ENCODE measurements at places on chromosomes 4 and X.

GRCh38 chrX:136268051-136269048, 17.1 kb upstream of the MAP7D3 start:
- peak; percentile 7 for DNase-seq

DNA sequence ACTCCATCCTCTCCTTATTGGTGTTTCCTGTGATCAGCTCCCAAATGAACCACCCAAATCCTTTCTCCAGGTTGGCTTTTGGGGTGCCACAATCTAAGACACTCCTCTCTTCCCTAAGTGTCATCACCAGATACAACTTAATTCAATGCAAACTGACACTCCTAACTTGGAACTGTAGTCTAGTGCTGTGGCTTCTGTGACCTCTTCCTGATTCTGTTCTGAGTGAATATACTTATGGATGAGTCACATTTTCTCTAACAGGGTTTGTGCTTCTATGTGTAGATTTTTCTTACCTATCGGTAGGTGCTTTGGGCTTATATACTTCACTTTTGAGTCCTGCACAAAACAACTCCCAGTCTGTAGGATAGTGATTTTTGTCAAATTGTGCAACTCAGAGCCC, 141.3 kb upstream of the MAOA start:
- no peak for DNase-seq

DNA sequence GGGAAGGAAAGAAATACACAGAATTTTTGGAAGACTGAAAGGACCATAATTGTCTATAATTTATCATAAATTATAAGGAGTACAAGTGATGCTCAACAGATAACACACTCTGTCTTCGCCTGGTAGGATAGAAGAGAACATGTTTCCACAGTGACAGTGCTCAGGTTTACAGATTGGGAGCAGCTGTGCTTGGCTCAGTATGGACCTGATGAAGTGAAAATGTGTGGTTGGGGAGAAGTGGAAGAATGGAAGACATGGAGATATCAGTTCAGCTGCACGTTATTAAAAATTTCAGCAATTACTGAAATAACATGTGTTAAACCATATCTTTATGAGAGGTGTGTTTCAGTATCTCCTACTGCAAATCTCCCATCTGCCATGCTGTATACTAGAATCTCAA, 90.6 kb downstream of the TLL1 start:
- no peak for DNase-seq

- no peak for DNase-seq
Measured at GRCh38 chr4:184434501-184435066, 39.8 kb downstream of the IRF2 start.

- no peak for DNase-seq
Measured at GRCh38 chrX:155071694-155072280, 479 bp downstream of the BRCC3 start.

DNA sequence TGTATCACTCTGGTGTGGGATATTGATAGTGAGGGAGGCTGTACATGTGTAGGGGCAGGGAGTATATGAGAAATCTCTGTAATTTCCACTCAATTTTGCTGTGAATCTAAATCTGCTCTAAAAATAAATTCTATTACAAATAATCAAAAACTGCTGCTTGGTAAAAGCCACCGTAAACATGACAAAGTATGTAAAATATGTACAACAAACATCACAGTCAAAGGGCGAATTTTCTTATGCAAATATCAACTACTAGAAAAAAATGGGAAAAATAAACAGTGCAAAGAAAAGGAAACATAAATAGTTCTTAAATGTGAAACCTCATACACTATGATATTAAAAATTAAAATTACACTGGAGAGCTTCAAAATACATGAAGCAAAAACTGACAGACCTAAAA, 105.1 kb upstream of the DCLK2 start:
- DNase-seq = no peak

- DNase-seq = no peak
Measured at GRCh38 chrX:31260351-31260750, 188.5 kb upstream of the FTHL17 start.

DNA sequence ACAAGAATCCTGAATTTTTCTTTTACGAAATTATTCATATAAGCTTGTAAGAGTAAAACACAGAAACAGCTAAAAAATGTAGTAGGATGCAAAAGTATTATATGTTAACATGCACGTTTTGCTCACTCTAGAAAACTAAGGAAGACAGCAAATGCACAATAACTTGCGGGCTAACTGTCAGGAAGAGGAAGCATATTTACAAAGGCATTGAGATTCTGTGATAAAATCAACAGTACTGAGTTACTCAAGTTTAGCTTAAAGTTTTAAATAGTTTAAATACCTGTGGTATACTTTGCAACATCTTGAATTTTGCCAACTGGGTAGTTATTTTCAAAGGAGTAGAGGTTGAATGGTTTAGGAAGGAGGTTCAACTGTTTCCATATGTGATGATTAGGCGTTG, 37.0 kb downstream of the SH2D1A start:
- DNase-seq = no peak

DNA sequence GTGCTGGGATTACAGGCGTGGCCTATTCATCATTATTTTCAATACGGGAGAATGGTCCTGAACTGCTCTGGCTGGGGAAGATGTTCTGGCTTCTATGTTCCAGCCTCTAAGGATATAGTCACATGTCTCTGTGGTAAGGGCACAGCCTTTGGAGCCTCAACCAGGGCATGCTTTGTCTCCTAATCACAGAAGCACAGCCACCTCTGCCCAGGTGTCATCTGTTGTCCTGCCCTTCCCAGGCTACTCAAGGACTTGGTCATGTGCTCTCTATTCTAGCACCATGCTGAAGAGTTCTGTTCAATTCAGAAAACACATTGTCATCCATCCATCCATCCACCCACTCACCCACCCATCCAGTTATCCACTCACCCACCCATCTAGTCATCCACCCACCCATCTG, 29.5 kb downstream of the ASMTL start:
- no peak for DNase-seq

DNA sequence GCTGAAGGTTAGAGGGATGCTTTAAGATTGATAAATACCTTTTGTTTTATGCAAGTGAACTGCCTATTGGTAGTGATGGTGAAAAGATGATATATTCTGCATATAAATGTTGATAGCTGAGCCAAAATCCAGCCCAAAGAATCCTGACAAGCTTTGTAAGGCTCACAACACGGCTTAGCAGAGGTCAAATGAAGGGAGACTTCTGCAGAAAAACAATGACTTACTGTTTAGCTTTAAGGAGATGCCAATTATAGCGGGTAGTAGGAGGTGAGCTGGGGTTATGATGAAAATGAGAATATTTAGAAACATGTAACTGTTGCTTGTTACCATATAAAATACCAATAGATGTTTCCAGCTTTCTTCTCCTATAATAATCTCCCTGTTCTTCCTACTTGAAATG, 97.1 kb downstream of the AFF1 start:
- no peak for DNase-seq

GRCh38 chr4:40395166-40395900, 60.2 kb downstream of the CHRNA9 start:
- no peak for DNase-seq

DNA sequence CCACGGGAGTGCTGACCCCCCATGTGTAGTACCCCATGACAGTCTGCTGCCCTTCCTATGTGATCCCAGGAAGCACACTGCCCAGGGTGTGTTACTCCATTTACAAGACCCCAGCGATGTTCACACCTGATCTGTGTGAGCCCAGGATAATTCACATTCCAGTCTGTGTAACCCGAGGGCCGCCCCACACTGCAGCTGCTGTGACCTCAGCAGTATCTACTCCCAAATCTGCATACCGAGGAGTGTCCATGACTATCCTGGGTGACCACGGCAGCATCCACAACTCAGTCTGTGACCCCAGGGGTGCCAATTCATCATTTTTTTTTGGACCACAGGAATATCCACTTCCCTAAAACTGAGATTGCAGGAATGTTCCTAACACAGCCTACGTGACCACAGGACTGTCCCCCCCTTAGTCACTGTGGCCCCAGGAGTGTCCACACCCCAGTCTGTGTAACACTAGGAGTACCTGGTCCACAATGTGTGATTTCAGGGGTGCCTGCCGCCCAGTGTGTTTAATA, 7.8 kb upstream of the GLOD5 start:
- DNase-seq = no peak

DNA sequence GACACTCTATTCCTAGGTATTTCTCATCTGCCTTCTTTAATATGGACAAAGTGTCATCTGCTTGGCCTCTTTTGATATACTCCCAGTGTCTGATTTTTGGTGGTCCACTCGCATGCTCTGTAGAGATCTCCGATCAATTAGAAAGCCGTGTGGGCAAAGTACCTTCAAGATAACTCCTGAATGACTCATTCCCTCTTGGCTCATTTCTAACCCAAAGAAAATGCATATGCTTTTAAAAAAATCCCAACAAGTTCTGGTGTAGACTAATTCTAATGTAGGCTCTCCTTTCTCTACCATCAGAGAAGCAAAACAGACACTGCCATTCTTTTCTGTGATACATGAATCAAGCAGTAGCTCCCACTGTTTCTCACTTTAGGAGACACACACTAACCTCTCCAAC, 714.9 kb upstream of the ADGRL3 start:
- no peak for DNase-seq

- no peak for DNase-seq
Measured at GRCh38 chrX:155070663-155070974, 317 bp downstream of the CMC4 start.

GRCh38 chrX:53190363-53190960, 34.5 kb downstream of the KDM5C start:
- DNase-seq = no peak

DNA sequence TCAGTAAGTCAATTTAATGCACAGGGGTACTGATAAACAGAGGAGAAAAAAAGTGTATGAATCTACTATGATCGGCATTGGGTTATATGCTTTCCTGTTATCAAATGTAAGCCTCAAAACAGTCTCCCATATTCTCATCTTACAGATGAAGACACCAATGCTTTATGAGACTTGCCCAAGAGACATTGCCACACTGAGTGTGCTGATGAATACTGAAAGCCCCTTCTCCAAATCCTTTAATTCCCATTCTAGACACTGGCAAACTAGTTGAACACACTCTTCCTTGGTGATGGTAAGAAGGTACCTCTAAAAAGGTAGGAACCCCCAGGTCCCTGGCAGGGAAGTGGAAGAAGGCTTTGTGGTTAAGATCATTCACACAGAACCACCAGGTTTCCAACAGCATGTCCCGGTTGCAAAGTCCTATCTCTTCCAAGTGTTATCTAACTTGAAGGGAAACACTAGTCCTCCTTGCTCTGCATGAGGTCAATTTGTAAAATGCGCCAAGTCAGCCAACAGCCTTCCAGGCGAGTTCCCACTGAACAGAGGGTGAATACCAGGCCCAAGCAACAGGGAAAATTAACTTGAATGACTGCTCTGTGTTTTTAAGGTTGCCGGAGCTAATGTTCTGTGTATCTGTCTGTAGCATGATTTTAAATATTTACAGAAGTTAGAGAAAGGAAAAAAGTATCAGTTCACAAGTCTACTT, 5.1 kb downstream of the SETD7 start:
- DNase-seq = no peak

DNA sequence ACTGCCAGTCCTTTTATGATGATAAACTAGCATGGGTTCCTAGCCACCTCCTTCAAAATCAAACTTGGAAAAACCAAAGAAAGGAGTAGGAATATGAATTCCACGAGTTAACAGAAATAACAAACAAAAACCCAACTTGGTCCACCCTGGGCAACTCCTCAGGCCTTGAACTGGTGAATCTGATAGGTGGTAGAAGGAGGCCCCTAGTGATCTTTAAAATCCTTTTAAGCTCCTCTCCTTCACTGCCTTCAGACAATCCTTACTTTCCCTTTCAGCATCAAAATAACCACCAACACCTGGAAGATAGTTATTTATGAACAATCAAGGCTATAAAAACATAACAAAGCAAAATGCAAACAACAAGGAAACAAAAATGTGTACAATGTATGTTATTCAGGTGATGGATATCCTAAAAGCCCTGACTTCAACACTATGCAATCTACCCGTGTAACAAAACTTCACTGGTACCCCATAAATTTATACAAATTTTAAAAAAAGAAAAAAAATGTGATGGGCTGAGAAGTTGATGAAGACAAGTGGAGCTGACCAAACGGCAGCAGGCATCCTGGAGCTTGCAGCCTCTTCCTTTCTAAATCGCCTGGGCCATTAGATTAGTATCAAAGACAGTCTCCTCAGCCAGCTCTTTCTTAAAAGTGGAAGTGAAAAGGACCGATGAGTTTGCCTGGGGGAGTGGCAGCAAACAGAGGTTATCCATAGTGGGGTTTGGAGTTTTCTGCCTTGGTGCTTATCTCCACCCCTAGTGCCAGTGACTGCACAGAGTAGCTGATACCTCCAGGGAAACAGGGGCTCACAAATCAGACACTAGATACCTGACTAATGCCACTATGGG, 179.6 kb downstream of the TMA16 start:
- DNase-seq = no peak

- DNase-seq = no peak
Measured at GRCh38 chrX:91435395-91435794, 756 bp downstream of the PABPC5 start.

DNA sequence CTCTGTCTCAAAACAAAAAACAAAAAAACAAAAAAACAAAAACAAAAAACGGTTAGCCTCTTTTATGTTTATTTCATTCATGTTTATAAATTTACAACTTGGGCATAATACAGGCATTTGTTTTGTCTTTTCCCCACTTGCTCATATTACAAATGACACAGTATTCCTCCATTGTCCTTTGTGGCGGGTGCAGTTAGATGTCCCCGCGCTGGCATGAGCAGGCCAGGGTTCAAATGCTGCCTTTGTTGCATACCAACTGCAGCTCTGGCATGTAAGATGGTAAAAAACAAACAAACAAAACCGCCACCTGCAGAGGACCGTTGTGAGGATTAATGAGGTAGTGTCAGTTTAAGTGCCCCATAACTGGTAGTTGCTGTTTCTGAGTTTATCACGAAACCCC, 16.1 kb upstream of the HPF1 start:
- no peak for DNase-seq

GRCh38 chr4:31088600-31089230, 368.5 kb downstream of the PCDH7 start:
- DNase-seq = no peak

- no peak for DNase-seq
Measured at GRCh38 chr4:158535130-158535614, 13.5 kb downstream of the RXFP1 start.

- DNase-seq = no peak
Measured at GRCh38 chr4:82799006-82799881, 648 bp upstream of the SCD5 start.

DNA sequence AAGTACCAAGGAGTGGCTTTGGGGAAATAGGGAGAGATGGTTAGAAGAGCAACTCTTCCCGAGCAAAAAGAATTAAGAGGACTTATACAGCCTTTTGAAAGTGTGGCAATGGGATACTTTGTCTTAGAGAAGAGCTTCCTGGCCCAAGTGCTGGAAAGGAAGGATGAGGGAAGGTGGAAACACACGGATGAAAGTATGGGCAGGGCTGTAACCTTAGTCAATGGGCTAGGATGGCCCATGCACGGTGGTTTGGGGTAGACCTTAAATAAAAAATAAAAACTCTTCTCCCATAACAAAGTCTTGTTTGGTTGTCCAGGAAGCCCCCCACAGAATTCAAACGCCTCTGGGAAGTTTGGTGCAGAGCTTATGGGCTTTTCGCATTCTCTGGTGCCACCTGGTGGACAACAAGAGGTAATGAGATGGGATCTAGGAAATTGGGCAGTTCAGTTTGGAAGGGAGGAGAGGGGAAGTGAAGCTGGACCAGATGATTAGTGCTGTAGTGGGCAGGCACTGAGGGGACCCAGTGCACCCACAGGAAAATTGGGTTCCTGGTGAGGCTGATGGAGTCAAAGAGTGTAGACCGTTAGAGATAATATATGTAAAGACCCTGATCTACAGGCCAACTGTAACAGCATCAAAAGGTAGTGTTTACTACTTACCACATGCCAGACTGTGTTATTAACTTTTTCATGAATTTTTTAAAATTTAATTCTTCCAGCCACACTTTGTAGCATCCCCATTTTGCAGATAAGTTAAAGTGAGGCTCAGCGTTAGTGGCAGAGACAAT, 13.8 kb upstream of the ENOX2 start:
- peak; percentile 7 for DNase-seq
